Retina (tissue), 1 donor: ENCODE measurements at places on chromosomes 6 and 20.

GRCh38 chr6:46850792-46851191 is 57.6 kb downstream of the MEP1A start:
- DNase-seq, result no peak

DNA sequence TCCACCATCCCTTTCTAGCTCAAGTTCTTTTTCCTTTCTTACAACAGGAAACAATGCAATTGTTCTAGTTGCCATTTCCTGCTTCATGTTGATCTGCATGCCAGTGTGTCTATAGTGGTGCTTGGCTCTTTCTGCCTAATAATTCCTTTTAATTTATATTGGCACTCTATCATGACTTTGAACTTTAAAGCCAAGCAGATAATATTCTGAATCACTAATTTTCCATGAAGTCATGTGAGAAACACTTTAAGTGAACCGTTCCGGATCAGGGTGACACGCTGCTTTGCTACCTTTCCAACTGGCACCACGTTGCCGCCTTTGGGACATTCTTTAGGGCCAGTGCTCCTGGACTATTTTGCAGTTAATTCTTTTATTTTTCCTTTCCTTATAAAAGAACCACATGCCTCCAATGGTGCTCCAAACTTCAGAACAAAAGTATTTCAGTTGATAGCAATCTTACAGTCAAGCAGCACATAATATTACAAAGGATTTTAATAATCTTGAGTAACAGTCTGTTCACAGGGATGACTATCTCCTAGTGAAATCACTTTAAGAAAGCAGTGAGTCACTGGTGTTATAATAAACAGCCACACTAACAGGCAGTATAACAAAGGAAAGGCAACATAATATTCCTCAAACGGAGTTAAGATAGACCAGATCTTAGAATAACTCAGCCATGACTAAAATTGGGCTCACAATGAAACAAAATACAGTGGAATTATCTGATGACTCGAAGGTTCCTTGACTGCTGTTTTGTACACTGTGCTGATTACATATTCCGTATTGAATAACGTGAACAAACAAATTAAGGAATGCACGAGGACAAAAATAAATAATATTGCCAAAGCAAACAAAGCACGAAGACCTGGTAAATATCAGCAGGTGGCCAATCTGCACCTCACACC is 19.0 kb upstream of the BLOC1S5 start:
- DNase-seq, result no peak

GRCh38 chr6:21375151-21376116 is 218.1 kb upstream of the SOX4 start:
- no peak for DNase-seq

DNA sequence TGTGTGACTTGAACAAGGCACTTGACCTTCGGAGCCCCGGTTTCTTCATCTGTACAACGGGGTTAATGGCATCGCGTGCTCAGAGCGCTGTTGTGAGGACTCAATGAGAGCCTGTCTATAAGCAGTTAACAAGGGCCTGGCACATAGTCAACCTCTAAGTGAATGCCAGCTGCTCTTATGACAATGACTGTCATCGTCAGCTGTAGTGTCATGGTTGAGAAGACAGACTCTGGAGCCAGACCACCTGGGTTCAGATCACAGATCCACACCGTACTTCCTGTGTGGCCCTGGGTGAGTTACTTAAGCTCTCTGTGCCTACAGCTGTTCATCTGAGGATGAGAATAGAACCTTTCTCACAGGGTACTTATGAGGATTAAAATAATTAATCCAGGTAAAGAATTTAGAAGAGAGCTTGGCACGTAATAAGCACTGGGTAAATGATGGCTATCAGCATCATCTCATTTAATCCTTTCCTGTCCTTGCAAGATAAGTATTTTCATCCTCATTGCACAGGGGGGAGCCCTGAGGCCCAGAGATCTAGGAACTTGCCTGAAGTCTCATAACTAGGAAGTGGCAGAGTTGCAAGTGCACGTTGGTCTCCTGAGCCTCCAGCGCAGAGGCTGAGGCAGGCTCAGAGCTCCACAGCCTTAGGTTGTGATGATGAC is 105.3 kb downstream of the EYA2 start:
- no peak for DNase-seq

GRCh38 chr6:120202878-120203277 is 853.3 kb upstream of the MAN1A1 start:
- no peak for DNase-seq

DNA sequence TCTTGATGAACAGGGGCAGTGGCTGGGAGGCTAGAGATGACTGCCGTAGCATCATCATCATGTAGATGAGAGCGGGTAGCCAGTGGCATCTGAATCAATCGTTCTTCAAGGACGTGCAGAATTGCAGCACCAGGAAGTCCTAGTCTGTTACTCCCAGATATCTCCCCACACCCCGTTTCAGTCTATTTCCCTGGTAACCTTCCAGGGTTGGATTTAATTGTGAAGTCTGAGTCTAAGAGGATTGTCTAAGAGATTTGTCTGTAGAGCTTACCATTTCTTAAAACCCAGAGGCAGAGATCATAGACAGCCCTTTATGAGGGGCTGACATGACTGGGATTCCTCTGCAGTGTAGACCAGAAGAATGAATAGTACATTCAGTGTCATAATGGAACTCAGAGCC is 16.6 kb upstream of the CD83 start:
- no peak for DNase-seq
